ENCODE measurements at places on chromosomes 1 and 21.

GRCh38 chr1:17207046-17207445 lies 2.1 kb downstream of the PADI1 start:
- no peak for DNase-seq

- DNase-seq: no peak
Measured at GRCh38 chr1:194241215-194241614, 1054.8 kb upstream of the B3GALT2 start.

DNA sequence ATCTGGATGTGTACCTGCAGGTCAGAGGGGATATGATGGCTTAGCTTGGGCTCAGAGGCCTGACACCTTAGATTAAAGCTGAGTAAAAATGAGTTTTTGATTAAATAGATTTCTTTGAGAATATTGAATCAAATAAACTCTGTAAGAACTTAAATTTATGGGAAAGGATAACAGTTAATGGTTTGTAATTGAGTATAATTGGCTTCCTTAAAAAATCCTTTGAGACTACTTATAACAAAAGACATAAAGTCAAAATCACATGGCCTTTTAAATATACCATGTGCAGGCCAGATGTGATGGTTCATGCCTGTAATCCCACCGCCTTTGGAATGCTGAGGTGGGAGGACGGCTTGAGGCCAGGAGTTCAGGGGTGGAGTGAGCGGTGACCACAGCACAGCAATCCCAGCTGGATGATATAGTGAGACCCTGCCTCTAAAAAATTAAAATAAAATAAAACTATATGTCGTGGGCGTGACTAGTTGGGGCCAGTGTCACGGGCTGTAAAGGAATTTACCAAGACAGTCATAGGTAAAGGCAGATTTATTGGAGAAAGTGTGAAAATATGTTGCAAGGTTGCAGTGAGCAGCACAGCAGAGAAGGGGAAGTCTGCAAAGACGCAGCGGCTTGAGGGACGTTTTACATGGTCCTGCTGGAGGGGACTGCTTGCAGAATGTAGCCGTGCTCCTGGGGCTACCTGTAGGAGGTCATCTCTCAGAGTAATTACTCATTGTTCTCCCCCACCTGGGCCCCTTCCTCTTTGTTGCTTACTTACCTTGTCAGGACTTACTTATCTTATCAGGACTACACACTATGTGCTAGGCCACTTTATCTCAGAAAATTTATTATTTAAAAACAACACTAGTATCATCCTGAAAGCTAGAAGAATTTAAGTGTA lies 122.3 kb downstream of the ZMYM4 start:
- DNase-seq: no peak

- no peak for DNase-seq
Measured at GRCh38 chr1:90712153-90712856, 4.8 kb downstream of the BARHL2 start.

GRCh38 chr1:23013657-23014056 lies 2.0 kb downstream of the TEX46 start:
- no peak for DNase-seq

DNA sequence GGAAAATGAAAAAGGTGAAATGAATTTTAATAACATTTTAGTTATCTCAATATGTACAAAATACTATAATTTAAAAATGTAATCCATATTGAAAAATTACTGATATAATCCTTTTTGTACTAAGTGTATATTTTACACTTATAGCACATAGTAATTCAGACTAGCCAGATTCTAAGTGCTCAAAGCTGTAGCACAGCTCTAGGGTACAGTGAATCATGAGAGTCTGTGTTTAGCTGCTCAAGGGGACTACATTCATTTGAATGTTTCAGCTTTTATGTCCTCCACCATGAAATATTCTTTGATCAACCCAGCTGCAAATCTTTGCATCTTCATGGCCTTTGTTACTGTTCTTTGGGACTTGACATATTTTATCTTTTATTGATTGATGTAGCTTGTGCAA lies 15.7 kb downstream of the CD53 start:
- no peak for DNase-seq

DNA sequence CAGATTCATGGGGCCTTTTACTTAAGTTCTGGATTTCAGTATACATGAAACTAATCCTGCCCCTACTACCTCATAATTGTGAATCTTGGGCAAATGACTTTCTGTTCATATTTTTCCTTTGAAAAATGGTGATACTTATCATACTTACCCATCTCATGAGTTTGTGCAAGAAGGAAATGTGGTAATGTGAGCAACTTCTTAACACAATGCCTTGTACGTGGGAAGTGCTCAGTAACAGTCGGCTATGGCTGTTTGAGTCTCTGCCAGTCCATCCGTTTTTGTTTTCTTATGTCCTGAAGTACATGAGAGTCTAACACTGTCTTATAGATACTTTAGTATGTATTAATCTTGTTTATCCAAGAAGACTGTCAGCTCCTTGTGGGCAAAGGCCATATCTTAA lies 86.5 kb downstream of the PATJ start:
- DNase-seq: no peak

DNA sequence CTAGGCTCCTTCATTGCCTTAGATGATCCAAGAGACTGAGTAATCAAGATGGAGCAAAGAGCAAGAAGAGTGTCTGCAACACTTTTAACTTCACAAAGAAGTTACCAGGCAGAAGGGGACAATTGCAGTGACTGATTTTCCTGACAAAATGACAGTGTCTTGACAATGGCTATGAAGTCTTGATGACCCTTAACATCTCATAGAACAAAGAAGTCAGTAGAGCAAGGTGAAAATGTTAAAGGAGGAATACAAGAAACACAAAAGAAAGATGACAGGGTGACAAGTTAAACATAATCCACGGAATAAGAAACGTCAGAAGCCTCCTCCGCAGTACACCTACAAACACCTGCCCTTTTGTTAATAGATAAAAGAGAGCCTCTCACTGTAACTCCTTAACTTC lies 15.1 kb upstream of the VCAM1 start:
- DNase-seq: no peak

DNA sequence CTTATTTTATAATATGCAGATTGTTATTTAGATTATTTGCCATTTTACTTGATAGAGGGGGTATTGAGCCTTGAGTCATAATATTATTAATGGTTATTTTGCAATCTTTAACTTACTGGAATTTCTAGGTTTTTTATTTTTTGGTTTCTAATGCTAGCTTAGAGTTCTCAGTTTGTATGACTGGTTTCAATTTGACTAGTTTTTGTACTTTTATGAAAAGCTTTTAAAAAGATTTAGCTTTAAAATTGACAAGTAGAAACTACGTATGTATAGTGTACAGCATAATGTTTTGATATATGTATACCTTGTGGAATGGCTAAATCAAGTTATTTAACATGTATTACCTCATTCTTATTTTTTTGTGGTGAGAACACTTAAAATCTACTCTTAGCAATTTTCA lies 41.5 kb downstream of the CEP350 start:
- no peak for DNase-seq

DNA sequence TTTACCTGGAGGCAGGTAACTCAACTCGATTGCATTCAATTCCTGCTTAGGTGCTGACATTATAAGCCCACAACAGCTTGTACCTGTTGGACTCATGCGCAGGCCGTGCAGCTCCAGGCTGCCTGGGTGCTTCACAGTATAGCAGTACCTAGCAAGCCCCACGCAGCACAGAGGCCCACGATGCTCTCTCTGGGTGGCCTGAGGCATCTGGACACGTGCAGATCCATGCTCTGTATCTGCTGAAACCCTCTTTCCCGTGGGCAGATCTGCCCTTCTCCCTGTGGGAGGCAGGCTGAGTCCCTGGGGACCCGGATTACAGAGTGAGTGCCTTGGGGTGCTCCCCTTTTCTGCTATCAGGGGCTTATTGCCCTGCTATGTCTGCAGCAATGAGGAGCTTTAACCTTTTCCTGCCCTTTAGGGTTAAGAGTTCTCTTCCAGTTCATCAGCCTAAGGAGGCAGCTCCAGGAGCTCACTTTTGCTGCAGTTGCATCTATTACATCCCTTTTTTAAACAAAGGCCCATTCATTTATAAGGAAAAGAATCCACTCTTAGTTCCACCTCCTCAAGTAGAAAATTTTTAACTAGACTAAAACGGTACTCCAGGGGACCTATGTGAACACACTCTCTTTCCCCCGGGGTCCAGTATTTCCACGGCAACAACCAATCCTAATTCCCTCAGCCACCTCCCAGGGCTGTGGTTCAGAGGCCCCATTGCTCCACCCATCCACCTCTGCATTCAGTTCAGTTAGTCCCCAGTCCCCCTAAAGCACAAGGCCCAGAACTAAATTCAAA lies 19.3 kb downstream of the ITPKB start:
- no peak for DNase-seq

GRCh38 chr1:78141531-78142231 lies 95.9 kb downstream of the GIPC2 start:
- no peak for DNase-seq

GRCh38 chr1:28965271-28965870 lies 51.0 kb downstream of the EPB41 start:
- no peak for DNase-seq

DNA sequence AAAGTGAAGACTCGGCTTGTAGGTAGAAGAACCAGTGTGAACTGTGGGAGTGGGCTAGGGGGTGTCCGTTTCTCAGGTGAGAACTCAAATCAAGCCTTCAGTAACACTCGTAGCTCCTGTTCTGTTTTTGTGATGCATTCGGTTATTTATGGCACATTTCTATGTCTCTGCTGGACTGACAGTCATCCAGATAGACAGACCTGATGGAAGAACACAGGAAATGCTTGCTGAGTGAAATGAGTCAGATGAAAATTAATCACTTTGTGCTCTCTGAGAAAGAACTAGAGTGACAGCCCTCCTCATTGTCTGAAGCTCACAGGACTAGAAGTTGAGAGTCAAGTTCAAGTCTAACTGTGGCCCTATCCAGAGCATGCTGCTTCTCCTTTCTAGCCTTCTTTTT lies 360.1 kb upstream of the PLXNA2 start:
- DNase-seq: peak; percentile 5

DNA sequence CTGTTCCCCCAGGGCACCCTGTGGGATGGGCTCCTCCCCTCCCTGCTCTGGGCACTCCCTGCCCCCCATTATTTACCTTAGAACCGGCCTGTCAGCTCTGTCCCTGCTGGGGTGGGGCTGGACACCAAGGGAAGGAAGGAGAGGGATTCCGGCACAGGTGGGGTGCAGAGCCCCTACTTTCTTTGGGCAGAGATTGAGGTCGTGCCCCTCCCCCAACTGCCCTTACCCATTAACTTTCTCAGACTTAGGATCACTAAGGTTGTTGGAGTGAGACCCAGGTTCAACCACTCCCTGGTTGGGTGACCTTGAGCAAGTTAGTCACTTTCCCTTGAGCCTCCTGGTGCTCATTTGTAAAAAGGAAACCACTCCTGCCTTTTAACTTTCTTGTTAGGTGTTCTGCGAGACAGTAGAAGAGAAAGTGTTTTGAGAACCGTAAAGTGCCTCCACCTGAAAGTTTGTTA lies 57.0 kb upstream of the SYNC start:
- no peak for DNase-seq

DNA sequence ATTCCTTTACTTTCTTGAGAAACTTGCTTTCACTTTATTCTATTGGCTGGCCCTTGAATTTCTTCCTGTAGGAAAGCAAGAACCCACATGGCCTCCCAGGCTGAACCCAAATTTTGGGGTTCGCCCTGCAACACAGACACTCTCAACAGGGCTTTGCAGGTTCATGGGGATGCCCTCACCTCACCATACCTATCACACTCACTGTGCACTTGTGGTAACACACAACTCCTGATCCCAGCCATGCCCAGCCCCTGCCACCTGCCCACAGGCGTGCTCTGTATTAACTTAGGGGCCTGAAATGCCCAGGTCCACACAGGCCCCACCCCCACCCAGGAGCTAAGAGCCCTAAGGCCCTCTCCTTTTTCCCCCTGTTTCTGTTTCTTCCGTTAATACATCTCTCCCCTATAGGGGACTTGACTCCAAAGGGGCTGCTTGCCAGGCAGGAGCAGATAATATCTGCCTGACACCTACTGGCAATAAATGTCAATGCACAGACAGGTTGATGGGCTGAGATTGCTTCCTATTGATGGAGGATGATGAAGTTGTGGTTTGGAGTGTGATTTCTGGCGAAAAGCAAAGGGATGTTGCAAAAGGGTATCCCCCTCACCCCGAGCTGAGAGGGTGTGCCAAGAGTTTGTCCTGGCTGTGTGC lies 171.5 kb downstream of the AJAP1 start:
- no peak for DNase-seq

- no peak for DNase-seq
Measured at GRCh38 chr1:168565825-168566224, 10.6 kb upstream of the XCL1 start.

DNA sequence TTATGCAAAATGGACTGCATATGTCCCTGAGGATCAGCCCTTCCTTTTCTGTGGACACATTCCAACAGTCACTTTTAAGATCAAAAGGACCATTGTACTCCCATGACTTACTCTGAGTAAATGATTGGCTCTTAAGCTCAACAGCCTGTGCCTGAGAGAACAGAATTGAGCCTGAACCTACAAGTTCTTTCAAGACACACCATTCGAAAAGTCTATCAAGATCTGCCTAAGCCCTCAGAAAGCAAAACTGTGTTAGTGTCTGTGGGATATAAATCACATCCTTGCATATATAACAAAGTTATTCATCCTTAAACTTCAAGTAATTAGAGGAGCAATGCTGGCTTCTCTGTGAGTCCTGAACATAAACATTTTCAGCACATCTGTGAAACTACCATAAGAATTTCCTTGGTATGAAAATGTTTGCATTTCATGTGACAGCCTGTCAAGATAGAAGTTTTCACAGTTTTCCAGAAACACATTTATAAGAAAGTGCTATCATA lies 41.6 kb downstream of the PCNX2 start:
- no peak for DNase-seq

- DNase-seq: no peak
Measured at GRCh38 chr1:18945401-18945849, 11.1 kb downstream of the IFFO2 start.

GRCh38 chr1:192702212-192702902 lies 66.4 kb downstream of the RGS13 start:
- no peak for DNase-seq

- DNase-seq: peak; percentile 48
Measured at GRCh38 chr1:160675641-160676410, 29.0 kb upstream of the SLAMF1 start.

DNA sequence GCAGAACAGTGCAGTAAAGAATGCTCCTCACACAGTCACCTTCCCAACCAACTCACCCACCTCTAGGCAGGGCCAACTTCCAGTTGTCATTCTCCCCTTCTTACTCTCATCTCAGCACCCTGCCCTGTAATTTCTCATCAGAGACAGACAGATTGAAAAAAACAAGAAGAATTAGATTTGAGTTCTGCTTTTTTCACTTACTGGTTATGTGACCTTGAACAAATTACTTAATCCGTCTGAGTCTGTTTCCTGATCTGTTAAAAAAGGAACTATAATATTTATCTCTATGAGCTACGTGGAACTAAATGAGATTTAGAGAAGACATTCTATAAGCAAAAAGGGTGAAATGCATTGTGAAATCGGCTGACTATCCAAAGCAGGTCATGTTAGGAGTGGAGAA lies 330.3 kb downstream of the ZNF326 start:
- no peak for DNase-seq

DNA sequence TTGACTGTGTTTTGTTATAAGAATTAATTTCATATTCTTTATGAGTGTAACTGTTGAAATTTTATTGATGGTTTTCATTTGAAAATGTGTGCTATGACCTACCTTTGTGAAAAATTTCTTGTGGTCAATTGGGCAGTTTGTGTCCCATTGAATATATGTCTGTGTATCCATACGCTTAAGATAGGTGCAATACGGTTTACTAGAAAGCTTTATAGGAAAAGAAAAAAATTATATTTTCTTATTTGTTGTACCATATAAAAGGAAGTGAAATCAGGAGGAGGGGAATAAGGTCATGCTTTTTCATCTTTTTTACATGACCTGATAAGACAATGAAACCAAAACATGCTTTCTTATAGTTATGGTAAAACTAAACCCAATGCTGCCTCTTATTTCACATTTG lies 807.7 kb downstream of the USP25 start:
- DNase-seq: no peak

- DNase-seq: no peak
Measured at GRCh38 chr1:60573726-60574409, 500.3 kb upstream of the C1orf87 start.

All from MG63 (cell line).